Prostate gland (tissue), 2 donors: ENCODE measurements at places on chromosomes 11 and 22. TPM values are rescaled to one million over a fixed set of nuclear protein-coding genes. Genes with fewer than 3 reads are reported as not detected.
A peak's percentile ranks its signal among the peaks of the same experiment; 100 is the strongest.

- H3K36me3 ChIP-seq = no peaks in the 10 kb centered on the region
- no peak overlapping the region for H3K27ac ChIP-seq
- DNase-seq = no peak
- H3K4me3 ChIP-seq = no peak overlapping the region
- no peaks in the 10 kb centered on the region for H3K27me3 ChIP-seq
Observed at GRCh38 chr11:107792049-107792443, 66.5 kb downstream of the SLC35F2 start.

DNA sequence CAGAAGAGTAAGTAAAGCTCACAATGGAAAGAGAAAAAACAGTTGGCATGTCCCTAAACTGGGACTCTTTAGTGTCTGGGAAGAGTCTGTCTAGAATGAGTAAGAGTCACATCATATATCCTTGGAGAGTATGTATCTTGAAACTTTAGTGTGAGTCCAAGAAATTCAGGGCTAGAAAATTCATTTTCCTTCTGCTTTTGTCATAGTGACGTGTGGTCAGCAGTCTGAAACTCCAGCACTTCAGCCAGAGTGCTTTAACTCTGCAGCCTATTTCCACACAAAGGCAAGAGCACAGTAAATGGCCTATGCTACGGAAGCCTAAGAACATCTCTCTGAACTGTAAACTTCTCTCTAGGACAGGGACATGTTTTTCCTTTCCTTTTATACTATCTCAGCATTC, 174.1 kb downstream of the FAM181B start:
- no peak for DNase-seq
- no peaks in the 10 kb centered on the region for H3K27me3 ChIP-seq
- H3K27ac ChIP-seq = no peak overlapping the region

DNA sequence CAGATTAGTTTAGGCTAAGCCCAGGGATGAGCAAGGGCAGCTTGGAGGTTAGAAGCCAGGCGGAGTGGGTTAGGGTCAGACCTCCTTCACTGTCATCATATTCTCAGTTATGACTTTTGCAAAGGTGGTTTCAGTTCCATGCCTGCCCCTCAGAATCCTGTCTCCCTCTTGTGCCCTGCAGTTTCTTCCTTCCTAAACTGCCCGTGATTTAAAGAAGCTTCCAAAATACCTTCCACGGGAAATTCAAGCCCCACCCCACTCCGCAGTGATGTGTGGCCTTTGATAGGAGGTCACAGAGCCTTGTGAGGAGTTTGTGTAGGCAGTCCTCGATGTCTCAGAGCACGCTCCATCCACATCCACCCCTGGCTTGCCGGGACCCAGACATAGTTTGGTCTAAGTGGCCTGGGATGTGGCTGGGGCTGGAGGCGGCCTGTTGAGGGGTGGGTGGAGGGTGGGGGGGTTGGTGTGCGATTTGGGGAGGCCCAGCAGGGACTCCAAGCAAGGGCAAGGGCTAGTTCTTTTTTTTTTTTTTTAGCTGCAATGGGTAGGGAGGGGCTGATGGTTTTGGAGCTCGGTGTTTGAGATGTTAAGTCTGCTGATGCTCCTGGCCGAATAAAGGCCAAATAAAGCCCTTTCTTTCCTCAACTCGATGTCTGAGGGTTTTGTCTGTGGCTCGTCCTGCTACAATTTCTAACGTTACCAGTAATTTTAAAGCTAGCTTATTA, 1.6 kb upstream of the IFITM1 start:
- H3K4me1 ChIP-seq = peaks cover 16% of the 10 kb centered on the region
- no peaks in the 10 kb centered on the region for H3K36me3 ChIP-seq
- no peak for DNase-seq
- H3K27ac ChIP-seq = peak overlapping the region; percentile 86
- no peak overlapping the region for H3K4me3 ChIP-seq

The CHRM1 gene
- 38.1 TPM for total RNA-seq
